Epithelial cell of esophagus (primary cell): ENCODE measurements at places on chromosomes 3 and 15.
A peak's percentile ranks its signal among the peaks of the same experiment; 100 is the strongest.

GRCh38 chr3:46824211-46824970 lies 38.9 kb downstream of the MYL3 start:
- DNase-seq = no peak

- DNase-seq = no peak
Measured at GRCh38 chr3:168802766-168803165, 707.0 kb upstream of the GOLIM4 start.

DNA sequence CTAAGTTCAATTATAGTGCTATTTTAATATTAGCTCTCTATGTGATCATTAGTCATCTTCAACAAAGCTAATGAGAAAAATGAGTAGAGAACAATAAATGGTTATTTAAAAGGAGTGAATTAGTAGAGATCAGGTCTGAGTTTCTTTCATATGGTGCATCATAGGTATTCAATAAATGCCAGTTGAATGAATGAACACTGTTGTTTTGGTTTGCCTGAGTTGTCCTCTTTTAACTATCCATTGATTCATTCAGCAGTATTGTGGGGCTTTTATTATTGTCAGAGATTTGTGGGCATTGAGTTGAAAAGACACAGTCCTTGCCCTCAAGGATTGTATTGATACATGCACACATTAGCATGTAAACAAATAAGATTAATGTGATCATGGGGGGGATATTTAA lies 88.2 kb downstream of the AGBL1 start:
- DNase-seq = no peak

DNA sequence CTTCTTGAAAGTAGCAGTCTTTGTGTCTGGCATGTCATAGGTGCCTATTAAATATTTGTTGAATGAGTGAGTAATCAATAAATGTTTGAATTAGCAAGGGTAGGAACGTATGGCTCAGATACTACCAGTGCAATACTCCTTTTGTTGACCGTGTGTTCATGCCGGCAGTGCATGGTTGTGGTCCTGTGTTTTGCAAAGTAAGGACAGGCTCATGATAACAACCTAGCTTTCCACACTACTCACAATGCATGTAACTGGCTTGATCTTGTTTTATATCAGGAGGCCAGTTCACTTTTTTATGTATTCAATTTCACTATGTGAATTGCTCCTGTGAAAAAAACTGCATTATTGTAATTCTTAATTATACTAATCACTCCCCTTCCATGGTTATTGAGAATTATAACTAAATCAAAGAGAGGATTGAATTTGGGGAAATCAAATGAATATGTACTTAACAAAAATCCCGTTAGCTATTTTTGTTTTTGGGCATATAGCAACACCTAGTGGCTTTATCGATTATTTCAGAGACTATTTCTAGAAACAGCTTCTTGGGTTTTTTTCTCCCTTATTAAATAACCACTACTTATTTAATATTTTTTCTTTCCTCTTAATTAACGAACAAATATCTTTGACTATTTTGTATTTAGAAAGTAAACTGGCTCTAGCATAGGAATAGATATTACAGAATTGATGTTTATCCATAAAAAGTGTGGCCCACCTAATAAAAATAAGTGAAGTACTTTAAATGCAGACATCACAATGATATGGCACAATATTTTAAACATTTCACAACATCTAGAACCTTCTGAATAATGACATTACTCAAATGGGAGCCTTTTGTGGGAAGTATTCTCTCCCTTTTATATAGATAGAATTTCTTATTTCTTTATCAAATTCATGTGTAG lies 218.5 kb downstream of the BBX start:
- peak; percentile 31 for DNase-seq

DNA sequence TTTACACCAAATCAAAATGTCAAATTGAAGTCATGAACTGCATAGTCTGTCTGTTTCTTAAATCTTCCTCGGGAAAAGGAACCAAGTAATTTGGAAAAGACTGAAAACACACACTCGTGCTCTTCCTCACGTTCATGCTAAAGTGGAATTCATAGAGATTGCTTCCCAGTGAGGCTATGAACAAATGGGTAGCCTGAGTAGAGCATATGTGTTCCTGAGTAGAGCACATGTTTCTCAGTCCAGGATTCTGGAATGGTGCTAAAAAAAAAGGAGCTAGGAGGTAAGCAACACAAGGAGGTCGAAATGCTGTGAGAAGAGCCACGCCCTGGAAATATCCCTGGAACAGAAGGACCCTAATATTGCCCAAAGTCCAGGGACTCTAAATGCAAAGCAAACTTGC lies 494.2 kb upstream of the THBS1 start:
- no peak for DNase-seq

- no peak for DNase-seq
Measured at GRCh38 chr3:111506435-111506834, 35.6 kb upstream of the CD96 start.

DNA sequence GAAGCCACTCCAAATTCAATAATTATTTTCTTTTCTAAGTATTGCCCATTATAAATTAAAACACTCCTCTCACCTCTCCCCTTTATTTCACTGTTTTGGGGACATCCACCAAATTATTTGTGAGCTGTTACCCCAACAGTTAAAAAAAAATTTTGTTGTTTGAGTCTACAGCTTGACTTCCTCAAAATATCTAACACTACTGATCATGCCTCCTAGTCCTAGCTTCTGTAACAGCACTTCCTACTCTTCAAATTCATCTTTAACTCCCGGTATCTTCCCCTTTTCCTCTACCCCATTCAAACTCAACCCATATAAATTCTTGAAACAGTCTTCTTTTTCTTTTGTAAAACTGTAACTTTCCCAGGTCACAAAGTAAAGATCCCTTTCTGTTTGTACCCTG lies 15.9 kb downstream of the PARL start:
- no peak for DNase-seq

GRCh38 chr3:10145685-10146084 lies 4.1 kb downstream of the VHL start:
- no peak for DNase-seq

DNA sequence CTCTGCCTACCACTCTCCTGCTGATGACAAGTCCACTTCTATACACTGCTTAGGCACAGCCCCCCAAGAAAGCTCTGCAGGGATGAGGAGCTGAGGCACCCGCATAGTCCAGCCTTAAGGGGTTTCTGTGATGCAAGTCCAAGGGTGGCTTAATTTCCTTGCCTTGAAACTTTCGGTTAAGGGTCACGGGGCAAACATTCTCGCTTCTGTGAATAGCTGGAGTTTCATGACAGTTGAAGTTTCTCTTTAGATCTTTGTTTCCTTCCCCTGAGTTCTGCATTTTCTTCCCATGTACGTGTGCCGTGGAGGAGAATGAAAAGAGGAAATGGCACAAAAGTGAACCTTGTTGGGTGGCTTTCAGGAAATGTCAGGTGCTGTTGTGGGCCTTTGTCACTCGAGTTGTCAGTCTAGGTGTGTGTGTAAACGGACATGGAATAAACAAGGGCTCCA lies 7.0 kb downstream of the GPR160 start:
- no peak for DNase-seq

GRCh38 chr15:65085990-65086679 lies 9.6 kb downstream of the KBTBD13 start:
- DNase-seq = peak; percentile 52

- DNase-seq = no peak
Measured at GRCh38 chr3:33067484-33067883, 29.5 kb downstream of the GLB1 start.

GRCh38 chr3:124351430-124352148 lies 359.7 kb upstream of the ROPN1 start:
- DNase-seq = peak; percentile 76

DNA sequence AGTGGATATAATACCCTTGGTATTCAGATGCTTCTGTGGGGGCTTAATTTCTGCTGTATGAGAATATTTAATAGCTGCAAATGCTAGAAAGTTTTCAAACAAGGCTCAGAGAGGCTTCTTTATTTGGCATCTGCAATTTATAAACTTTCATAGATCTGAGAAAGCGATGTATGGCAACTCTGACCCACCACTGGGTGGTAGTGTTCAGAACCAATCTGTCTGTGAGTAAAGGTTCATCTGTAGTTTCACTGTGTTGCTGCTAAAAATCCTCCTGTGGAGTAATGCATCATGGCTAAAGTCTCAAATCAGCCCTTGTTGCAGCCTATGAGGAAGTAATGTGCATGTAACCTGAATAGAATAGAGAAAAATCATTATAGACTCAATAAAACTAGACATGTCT lies 47.4 kb downstream of the CLSTN2 start:
- DNase-seq = no peak

GRCh38 chr3:43949594-43949993 lies 258.9 kb downstream of the ABHD5 start:
- DNase-seq = no peak

DNA sequence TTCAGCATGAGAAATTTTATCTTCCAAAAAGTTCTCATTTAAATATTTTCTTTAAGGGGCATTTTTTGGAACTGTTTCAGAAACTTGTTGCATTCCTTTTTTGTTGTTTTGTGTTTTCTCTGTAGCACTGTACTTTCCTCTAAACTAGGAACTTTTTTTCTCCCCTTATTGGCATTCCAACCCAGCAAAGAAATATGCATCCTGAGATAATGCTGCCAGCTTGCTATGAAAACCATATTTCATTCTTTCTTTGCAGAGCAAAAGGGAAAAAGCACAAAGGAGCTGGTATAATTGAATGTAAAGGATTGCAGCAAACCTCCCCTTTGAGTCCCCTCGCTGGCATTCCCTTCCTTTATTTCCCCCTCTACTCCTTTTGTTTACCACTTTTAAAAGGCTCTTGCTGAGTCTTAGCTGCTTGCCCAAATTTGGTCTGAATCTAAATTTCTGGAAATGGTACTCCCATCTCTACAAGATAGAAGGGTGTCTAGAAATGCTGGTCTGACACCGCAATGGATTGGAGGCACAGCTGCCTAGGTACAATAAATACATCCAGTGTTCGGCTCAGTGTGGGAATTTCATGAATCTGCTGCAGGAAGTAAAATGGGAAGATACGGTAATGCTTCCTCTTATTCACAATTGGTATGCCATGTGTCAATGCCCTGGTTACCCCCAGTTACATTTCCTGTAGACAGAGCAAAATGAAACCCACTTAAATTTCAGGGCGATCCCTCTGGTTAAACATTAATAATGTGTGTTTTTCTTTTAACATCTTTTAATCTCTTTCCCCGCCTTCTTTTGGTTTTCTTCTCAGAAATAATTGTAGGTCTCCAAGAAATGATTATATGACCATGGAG lies 156.6 kb downstream of the MEIS2 start:
- no peak for DNase-seq

GRCh38 chr3:70020906-70021660 lies 21.6 kb downstream of the SAMMSON start:
- no peak for DNase-seq

DNA sequence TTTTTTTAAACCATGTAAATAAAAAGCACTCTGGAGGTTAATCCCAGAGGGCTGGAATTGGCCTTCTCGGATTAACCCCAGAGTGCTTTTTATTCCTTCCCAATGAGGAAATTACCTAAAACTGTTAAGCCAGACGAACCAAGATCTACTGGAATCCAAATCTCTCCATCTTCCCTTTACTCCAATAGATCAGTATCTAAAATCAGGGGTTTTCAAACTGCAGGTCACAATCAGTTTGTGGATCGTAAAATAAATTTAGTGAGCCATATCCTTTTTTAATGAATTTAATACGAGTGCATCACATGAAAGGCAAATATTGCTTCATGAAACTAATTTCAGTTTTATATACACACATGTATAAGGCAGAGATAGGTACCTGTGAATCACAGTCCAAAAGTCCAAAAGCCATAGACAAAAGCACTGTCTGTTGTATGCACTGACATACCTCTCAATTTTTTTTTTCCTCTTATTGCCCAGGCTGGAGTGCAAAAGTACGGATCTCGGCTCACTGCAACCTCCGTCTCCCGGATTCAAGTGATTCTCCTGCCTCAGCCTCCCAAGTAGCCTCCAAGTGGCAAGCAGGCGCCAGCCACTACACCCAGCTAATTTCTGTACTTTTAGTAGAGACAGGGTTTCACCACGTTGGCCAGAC lies 61.3 kb downstream of the TBL1XR1 start:
- no peak for DNase-seq

DNA sequence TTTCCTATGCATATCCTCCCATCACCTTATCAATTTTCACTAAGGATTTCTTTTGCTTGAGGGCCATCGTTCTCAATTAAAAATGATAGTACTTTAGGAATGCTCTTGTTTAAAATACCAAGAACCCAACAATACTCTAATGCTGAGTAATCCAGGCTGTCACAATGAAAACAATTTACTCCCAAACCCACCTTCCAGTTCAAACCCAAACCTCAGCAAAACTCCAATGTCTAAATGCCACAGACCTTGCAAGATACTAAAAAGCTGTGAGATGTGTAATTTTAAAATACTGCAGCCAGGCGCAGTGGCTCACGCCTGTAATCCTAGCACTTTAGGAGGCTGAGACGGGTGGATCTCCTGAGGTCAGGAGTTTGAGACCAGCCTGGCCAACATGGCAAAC lies 889.8 kb downstream of the ROBO1 start:
- no peak for DNase-seq

- no peak for DNase-seq
Measured at GRCh38 chr3:169528289-169528688, 135.2 kb downstream of the MECOM start.
